ENCODE measurements at places on chromosomes 11 and 22.

DNA sequence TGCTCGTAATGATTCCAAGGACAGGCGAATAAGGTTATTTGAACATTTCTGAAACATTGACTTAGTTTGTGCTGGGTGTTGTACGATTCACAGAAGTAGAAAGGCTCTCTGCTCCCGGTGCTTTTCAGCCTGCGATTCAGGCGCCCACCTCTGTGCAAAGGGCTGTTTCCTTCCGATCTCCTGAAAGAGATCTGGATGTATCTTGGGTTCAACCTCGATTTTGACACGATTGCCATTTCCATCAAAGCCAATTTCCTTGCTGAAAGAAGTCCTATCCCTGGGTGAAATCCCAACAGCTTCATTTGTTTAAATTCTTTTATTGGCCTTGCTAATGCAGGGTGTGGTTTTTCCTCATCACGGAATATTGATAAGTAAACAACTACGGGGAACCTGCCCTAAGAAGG is 1.1 kb upstream of the ZC3H12C start:
- DNase-seq = peak; percentile 51

DNA sequence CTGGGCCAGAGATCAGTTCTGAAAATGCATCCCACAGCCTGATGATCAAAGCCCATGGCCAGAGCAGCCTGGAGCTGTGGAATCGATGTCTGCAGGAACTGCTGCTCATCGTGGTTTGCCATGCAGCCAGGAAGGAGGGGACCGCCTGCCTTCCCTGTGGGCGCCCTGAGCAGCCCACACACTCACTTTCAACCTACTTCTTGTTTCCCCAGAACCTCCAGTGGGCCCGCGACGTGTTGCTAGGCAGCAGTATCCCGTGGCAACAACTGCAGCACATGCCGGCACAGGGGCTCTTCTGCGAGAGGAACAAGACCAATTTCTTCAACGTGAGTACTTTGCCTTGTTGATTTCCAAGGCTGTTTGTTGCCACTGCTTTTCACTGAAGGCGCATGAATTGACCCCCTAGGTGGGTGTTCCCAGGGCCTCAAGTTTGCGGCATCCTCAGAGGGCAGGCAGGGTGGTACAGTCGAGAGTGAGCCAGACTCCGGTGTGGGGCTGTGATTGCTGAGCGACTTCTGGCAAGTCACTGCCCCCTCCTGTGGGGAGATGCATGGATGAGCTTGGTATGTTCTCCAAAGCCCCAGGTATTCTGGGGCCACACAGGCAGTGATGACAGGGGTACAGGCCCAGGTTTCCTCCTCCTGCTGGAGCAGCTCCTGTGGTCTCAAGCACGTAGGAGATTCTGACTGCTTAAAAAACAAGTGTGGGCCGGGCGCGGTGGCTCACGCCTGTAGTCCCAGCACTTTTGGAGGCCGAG is 47.0 kb upstream of the SUSD2 start:
- no peak for DNase-seq

GRCh38 chr11:44573333-44573732 is 7.9 kb downstream of the CD82 start:
- DNase-seq = no peak

DNA sequence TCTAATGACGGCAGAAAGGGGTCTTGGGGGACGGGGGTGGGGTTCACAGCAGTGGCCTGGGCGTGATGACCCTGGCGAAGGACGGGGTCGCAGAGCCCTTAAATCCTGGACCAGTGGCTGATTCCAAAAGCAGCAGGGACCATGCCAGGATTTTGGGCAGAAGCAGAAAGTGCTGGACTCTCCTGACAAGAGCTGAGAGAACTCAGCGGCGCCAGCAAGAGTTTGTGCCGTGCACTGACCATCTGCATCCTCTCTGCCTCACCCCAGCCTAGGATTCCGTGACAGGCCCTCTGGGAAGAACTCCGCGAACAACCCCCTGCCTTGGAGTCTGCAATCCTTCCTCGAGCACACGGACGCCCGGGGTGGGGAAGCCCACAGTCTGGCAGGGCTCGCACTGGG is 644 bp upstream of the NDUFV1 start:
- no peak for DNase-seq

GRCh38 chr22:17929909-17930308 is 94.5 kb downstream of the MICAL3 start:
- no peak for DNase-seq

GRCh38 chr22:46596032-46596441 is 24.1 kb upstream of the GRAMD4 start:
- no peak for DNase-seq

DNA sequence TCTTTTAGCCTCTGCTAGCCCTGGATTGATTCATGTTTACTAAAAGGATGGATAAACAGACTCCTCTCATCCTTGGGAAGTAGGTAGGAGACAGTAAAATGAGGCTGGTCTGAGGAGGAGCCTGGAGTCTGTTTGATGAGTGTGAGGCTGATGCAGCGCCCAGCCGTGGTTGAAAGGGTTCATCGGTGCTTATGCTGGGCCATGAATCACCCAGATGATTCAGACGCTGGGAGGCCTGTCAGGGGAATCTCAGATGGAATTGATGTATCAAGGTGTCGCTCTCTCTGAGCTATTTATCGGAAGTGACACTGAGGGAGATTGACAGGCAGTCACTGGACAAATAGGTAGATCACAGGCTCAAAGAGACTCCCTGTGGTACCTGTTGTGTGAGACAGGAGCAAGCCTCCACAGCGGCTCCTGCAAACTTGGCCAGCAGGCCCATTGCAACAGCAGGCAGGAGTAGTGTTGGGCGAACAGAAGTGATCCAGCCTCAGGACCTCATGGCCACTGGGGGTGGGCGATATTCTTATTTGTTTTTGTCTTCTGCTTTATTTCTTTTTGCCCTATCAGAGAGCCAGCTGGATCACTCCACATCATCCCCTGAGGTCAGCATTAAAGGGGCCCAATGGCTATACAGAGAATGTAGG is 109.9 kb upstream of the CADM1 start:
- DNase-seq = no peak

DNA sequence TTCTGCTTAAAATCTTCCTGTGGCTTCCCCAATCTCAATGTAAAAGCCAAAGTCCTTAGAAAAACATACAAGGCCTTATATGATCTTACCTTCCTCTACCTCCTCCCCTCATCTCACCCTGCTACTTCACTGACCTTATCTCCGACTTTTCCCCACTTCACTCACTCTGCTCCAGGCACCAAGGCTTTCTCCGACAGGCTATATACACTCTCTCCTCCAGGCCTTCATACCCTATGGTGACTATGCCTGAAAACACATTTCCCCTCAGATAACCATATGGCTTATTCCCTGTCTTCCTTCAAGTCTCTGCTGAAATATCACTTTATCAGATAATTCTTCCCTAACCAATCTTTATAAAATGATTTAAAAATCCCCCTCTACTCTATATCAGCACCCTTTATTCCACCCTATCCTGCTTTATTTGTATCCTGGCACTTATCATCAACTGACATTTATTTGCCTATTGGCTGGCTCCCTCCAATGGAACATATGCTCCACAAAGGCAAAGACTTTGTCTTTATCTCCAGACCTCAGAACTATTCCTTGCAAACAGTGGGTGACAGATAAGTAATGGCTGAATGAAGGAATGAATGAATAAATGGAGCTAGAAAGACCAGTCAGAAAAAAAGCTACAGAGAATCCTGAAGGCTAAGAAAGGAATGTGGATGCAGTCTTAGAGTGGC is 52.7 kb downstream of the PAK1 start:
- no peak for DNase-seq

DNA sequence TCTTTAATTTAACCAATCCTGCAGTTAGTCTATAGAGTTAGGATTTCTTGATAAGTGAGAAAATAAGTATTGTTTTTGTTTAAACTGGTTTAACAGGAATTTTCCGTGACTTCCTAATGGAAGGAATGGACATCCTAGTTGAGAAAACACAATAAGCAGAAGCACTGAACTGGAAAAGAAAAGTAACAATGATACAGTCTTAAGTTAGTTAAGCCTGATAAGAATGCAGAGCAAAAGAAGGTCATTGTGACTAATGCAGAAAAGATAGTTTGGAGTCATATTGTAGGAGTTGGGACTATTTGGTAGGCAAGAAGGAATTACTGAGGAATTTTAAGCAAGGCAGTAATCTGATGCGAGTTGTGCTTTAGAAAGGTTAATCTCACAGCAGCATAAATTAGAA is 11.7 kb downstream of the RNF141 start:
- no peak for DNase-seq

DNA sequence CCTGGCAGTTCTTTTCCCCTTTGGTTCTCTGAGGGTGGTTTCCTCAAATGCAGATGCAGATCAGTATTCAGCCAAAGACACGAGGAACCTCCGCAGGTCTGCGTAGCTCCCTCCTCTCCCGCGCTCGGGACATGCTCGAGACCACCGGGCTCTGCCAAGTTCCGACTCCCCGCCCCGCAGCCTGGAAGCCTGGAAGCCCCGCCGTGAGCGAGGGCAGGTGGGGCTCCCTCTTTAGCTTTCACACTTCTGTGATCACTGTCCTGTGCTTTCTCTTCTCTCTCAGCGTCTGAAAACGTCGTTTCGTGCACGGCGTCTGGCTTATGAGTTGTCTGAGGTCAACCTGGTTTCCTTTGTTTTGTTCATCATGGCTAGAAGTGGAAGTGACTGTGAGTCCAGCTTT is 26.6 kb downstream of the ZBED4 start:
- DNase-seq = no peak

GRCh38 chr11:43119275-43119970 is 192.4 kb upstream of the API5 start:
- DNase-seq = no peak

- peak; percentile 16 for DNase-seq
Measured at GRCh38 chr11:8068605-8069221, 12.3 kb upstream of the TUB start.

DNA sequence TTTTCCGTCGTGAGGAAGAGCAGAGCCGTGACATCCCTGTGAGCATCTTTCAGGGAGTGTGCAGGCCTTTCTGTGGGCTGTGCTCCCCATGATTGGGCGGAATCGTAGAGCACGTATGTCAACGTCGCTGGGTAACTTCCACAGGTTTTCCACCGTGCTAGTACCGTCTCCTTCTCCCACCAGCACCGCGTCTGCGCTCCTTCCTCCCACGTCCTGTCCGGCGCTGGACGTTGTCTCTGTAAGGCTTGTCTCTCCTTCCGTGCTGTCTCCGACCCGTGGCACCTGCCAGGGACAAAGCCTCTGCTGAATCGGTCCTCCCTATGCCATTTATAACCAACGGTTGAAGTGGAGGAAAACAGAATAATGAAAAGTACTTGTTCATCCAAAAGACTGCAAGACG is 386.7 kb downstream of the BRD1 start:
- DNase-seq = no peak

- DNase-seq = no peak
Measured at GRCh38 chr11:64713016-64713707, 9.8 kb downstream of the NRXN2 start.

DNA sequence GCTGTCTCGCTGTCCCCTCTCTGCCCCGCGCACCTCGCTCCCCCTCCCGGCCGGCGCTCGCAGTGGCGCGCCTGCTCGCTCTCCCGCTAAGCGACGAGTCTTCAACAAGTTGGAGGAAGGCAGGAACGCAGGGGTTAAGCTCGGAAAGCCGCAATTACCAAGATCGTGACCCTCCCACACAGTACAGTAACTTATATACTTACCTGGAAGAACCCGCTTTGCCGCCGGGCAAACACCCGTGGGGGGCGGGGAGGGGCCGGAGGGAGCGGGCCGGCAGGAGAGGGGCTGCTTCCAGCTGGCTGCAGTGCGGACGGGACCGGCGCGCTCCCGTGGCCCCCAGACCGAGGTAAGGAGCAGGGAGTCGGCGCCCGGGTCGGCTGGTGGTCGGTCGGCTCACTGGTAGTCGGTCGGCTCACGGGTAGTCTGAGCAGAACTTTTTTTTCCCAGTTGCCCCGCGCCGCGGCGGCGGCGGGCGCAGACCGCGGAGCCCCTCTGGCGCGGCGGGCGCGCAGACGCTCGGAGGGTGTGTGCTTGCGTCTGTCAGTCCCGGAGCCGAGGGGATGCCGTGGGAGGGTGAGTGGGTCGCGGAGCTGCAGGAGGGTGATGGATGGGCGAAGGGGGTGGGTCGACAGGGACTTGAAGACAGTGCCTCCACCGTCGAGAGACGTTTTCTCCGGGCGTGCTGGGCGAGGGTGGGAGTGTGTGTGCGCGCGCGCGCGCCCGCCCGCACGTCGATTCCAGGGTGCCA is 101.2 kb upstream of the HSD17B12 start:
- DNase-seq = no peak

- DNase-seq = peak; percentile 71
Measured at GRCh38 chr22:44532552-44532951, 34.5 kb upstream of the RTL6 start.

DNA sequence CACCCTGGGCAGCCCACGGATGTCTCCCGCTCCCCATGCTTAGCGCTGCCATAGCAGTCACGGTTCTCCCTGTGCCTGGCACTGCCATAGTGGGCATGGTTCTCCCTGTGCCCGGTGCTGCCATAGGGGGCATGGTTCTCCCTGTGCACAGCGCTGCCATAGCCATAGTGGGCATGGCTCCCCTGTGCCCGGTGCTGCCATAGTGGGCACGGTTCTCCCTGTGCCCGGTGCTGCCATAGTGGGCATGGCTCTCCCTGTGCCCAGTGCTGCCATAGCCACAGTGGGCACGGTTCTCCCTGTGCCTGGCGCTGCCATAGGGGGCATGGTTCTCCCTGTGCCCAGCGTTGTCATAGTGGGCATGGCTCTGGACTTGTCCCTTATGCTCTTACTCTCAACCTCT is 19.9 kb upstream of the ARAP1 start:
- DNase-seq = no peak

GRCh38 chr22:32354360-32355351 is 3.0 kb upstream of the RFPL3 start:
- no peak for DNase-seq

DNA sequence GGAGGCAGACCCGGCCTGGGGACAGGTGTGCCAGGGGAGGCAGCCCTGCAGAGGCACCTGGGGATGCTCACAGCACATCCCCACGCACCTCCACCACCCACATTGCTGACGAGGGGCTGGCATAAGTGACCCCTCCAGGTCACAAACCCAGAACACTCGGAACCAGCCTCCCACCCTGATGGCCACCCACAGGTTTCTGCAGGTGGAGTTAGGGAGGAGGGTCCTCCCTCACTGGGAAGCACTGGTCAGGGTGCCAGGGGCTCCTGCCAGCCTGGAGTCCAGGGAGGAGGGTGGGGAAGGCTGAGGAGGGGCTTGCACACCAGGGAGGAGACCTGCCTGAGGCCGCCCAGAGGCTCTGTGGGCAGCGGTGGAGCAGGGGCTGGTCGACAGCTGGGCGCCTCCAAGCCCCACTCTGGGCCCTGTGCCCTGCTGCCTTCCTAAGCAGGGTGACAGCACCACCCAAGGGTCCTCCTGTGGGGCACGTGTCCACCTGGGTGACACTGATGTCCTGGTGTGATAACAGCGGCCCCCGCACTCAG is 51.0 kb upstream of the CARS1 start:
- no peak for DNase-seq

GRCh38 chr11:10261821-10262220 is 32.2 kb downstream of the SBF2 start:
- DNase-seq = no peak

- DNase-seq = no peak
Measured at GRCh38 chr11:62148271-62148980, 24.6 kb downstream of the INCENP start.

GRCh38 chr11:65416841-65417701 is 5.5 kb upstream of the NEAT1 start:
- peak; percentile 38 for DNase-seq

- DNase-seq = no peak
Measured at GRCh38 chr11:786235-787083, 3.4 kb downstream of the CEND1 start.
